Heart left ventricle (tissue), 16 donors: ENCODE measurements at places on chromosomes 11 and 22. TPM values are rescaled to one million over a fixed set of nuclear protein-coding genes. Genes with fewer than 3 reads are reported as not detected.

- H3K4me1 ChIP-seq = peaks cover 5% of the 10 kb centered on the region
- DNase-seq = no peak
- H3K27ac ChIP-seq = no peak overlapping the region
- no peak overlapping the region for H3K4me3 ChIP-seq
- H3K27me3 ChIP-seq = no peaks in the 10 kb centered on the region
- no peaks in the 10 kb centered on the region for H3K36me3 ChIP-seq
Observed at GRCh38 chr11:126927623-126928022, 72.9 kb downstream of the KIRREL3 start.

DNA sequence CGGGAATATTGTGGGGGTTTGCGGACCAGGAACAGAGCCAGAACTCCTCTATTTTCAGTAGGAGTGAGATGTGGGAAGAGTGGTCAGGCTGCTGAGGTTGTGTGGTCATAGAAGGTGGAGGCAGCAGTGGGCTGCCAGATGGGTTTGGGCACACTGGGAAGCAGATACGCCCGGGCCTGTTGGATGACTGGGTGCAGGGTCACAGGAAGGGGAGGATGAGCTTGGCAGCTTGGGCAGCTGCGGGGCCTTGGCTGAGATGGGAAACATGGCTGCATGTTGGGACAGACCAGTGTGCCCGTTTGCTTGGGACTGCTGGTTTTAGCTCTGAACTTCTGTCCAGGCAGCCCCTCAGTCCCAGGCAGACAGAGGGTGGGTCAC lies 11.4 kb downstream of the SHANK3 start:
- H3K4me1 ChIP-seq = peaks cover 3% of the 10 kb centered on the region
- no peaks in the 10 kb centered on the region for H3K36me3 ChIP-seq
- H3K4me3 ChIP-seq = no peak overlapping the region

CECR2 gene
- 4.7 TPM for total RNA-seq

- no peak for DNase-seq
- no peaks in the 10 kb centered on the region for H3K36me3 ChIP-seq
- no peak overlapping the region for H3K27ac ChIP-seq
- H3K4me3 ChIP-seq = no peak overlapping the region
- no peaks in the 10 kb centered on the region for H3K27me3 ChIP-seq
Observed at GRCh38 chr11:64563966-64564365, 27.1 kb upstream of the SLC22A12 start.

MFRP gene
- not detected for total RNA-seq

RBM14 gene
- 35.0 TPM for total RNA-seq

PHLDB1 gene
- total RNA-seq = 86.0 TPM

DNA sequence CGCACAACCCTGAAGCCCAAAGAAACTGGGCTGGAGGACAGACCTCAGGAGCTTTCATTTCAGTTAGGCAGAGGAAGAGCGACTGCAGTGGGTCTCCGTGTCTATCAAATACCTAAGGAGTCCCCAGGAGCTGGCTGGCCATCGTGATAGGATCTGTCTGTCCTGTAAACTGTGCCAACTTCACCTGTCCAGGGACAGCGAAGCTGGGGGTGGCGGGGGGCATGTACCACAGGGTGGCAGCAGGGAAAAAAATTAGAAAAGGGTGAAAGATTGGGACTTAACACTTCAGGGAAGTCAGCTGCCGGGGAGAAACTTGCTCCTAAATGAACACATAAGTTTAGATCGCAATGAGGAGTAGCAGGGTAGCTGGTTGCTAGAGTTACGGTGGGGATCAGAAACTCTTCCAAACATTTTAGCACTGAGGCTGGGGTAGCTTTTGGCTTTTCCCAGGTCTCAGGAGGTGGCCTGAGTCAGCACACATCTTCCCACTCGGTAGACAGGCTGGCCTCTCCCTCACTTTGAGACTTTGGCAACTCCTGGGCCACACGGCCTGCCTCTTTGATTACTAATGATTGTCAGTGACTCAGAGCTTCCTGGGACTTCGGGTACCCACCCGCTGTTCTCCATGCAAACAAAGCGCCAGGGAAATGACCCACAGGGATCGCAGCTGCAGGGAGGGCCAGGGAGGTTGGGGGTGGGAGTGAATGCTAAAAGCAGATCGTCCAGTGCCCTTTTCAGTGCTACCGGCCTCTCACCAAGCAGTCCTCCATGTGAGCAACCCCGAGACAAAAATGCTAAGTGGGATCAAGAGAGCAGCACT lies 2.9 kb upstream of the MTFP1 start:
- H3K27ac ChIP-seq = peak overlapping the region; percentile 89
- no peaks in the 10 kb centered on the region for H3K27me3 ChIP-seq
- H3K36me3 ChIP-seq = peaks cover 23% of the 10 kb centered on the region
- H3K4me3 ChIP-seq = peak overlapping the region; percentile 71
- peak; percentile 29 for DNase-seq
- peaks cover 36% of the 10 kb centered on the region for H3K4me1 ChIP-seq
